ENCODE measurements at places on chromosomes 12 and 14.

DNA sequence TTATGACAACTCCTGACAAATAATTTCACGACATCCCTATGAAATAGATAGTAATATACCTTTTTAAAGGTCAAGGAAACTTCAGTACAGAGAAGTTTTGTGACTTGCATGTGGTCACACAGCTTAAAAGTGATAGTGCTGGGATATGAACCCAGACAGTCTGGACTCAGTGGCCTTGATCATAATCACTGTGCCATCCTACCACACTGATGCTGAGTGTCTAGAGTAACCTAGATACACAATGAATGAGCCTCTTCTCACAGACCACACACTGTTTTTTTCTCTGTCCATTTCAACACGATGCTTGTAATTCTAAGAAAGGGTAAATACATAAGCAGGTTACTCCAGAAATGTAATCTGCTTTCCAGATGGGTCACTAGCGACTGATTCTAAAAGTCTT is 88.2 kb downstream of the SYNE2 start:
- no peak for DNase-seq

DNA sequence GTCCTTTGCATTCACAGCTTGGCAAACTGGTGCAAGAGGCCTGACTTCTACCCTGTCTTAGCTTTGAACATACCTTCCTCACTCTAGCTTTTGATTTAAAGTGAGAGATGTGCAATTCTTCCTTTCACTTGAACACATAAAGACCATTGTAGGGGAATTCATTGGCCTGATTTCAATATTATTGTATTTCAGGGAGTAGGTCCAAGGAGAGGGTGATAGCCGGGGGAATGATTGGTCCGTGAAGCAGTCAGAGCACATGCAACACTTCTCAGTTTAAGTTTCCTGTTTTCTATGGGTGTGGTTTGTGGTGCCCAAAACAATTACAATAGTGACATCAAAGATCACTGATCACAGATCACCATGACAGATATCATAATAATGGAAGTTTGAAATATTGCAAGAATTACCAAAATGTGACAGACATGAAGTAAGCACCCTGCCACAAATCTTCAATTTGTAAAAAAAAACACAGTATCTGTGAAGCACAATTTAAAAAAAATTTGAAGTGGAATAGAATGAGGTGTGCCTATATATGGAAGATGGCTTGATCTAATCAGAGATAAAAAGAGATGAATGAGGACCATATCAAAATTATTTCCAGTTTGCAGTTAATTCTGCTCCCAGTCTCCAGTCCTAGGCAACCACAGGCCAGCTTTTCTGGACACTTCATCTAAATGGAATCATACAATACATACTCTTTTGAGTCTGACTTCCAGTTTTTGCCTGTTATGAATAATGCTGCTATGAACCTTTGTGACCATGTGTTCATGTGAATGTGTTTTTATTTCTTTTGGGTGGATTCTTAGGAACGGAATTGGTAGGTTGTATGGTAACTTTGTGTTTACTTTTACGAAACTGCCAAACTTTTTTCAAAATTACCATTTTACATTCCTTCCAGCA is 23.2 kb downstream of the BORCS5 start:
- DNase-seq, result peak; percentile 43

DNA sequence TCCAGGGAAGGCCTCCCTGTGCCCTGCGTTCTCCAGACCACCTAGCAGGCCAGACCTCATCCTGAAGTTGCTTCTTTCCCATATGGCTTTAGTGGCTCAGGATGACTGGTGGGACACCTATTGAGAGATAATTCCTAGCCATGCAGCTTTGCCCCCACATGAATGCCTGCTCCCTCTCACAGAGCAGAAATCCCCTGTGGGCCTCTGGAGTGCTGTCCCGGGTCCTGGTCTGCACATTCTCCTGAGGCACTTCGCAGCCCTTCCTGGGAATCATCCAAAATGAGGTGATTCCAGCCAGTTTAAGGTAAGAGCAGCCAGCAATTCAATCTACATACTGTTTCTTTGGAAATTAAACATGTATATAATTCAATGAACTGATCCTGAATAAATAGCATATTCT is 135.9 kb downstream of the GPR65 start:
- DNase-seq, result no peak

DNA sequence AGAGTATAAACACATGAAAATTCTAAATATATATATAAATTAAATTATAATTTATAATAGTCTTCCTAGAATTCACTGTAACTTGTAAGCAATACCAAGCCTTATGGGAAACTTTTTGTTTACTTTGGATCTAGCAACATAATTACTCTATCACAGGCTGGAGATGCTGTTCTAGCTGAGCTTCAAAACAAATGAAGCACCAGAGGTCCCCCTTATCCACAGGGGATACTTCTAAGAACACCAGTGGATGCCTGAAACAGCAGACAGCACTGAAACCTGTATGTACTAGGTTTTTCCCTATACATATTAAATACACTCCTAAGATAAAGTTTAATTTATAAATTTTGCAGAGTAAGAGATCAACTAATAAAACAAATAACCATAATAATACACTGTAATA is 96.6 kb downstream of the CDK17 start:
- DNase-seq, result no peak

GRCh38 chr12:31819427-31819826 is 90.6 kb upstream of the AMN1 start:
- DNase-seq, result no peak

DNA sequence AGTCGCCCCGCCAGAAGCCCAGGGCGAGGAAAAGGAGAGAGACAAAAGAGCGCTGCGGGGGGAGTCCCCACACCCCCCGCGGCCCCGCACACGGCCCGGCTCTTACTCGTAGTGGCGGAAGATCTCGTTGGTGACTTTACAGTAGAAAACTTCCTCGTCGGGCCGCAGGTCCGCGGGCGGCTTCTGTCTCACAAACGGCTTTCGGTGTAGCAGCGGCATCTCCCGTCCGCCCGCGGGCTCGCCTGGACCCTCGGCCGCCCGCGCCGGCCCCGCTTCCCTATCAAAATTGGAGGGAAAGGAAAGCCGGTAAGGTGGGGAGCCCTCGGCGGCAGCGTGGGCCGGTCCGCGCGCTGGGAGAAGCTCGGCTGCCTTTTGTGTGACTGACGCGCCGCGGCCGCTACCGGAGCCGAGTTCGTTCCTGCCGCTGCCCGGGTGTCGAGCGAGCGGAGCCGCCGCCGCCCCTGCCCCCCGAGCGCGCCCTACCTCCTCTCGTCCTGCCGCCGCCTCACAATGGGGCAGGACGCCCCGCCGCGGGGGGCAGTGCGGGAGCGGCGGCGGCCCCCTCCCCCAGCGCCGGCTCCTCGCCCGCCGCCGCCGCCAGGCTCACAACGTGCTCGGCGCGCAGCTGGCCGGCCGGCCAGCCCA is 652 bp downstream of the BAZ1A start:
- DNase-seq, result peak; percentile 28

DNA sequence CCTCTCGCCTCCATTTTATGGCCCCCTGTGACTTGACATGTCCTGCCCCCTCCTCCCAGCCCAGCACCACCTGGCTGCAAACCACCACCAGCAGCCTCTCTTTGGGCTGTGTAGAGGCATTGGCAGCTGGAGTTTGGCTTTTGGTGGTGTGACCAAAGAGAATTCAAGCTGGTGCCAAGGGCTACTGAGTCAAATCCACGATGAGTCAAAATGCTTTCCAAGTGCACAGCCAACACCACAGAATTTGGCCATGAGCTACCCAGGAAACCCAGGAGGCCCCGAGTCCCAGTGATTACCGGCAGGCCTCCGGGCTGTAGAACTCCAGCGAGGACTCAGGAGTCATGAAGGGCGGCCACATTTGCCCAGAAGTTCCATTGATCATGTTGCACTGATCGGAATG is 53.8 kb downstream of the SCARB1 start:
- peak; percentile 72 for DNase-seq

DNA sequence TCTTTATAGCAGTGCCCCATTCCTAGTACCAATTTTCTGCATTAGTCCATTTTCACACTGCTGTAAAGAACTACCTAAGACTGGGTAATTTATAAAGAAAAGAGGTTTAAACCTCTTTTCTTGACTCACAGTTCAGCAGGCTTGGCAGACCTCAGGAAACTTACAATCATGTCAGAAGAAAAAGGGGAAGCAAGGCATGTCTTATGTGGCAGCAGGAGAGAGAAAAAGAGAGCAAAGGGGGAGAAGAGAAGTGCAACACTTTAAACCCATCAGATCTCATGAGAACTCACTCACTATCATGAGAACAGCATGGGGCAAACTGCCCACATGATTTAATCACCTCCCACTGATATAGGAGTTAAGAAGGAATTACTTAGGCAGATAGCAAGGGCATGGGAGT is 101.6 kb upstream of the PLEKHG7 start:
- DNase-seq, result no peak

GRCh38 chr12:54217774-54218241 is 29.0 kb upstream of the SMUG1 start:
- no peak for DNase-seq

DNA sequence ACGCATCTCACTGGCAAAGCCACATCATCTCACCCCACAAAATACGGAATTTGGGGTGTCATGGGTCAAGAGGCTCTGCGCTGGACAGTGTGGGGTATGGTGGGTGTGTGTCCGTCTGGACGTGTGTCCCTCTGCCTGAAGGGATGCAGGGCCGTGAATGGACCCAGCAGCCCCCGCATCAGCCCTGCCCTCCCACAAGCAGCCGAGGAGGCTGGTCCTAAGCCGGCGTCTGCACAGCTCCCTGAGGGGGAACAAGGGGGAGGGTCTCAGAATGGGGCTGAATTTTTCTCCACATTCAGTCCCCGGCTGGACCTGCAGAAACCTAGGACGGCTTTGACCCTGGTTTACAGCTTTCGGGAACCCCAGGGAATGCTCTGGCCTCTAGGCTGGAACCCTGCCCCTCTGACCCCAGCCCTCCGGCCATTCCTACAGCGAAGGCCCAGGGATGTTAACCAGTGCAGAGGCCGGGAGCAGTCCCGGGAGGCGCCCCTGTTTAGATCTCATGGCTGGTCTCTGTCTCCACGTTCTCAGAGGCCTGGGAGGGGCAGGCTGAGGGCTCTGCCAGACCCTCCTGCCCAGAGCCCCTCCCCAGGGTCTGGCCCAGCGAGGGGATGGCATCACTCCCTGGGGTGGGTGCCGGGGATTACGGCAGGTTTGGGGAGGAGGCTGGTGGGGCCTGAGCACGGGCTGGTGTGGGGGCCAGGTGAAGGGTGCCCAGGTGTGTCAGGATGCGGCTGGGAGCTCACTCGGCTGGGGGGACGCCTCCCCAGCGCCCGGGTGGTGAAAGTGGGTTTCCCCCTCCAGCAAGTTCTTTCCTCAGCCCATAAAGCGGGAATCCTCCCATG is 156.5 kb upstream of the C14orf180 start:
- DNase-seq, result no peak

- no peak for DNase-seq
These were observed 433.8 kb upstream of the DCN start for GRCh38 chr12:91616416-91616815.

DNA sequence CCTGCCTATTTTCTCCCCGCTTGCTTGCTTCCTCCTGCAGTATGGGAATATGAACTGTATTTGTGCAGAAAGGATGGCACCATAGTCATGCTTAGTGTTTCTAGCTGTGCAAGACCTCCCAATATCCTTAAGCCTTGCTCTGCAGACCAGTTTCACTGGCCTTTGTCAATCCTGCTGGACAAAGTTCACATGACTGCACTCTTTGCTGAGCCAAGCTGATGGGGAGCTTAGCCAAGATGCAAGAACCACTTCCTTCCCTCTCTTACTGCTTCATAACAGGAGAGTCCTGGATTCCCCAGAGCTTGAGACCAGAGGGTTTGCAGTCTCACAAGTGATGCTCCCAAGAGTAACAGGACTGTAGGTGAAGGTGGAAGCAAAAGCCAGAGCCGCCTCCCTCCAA is 3.8 kb downstream of the ASIC1 start:
- DNase-seq, result no peak

DNA sequence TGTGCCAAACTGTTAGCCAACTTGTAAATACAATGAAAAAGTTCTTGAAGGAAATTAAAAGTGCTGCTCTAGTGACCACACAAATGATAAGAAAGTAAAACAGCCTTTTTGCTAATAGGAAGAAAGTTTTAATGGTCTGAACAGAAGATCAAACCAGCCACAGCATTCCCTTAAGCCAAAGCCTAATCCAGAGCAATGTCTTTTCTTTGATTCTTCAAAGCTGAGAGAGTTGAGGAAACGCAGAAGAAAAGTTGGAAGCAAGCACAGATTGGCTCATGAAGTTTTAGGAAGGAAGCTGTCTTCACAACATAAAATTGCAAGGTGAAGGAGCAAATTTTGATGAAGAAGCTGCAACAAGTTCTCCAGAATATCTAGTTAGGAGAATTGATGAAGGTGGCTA is 213.8 kb downstream of the ATXN7L3B start:
- no peak for DNase-seq

GRCh38 chr12:89650239-89650638 is 58.4 kb downstream of the ATP2B1 start:
- no peak for DNase-seq

- DNase-seq, result no peak
These were observed 69.5 kb upstream of the FOXN3 start for GRCh38 chr14:89486505-89486904.

DNA sequence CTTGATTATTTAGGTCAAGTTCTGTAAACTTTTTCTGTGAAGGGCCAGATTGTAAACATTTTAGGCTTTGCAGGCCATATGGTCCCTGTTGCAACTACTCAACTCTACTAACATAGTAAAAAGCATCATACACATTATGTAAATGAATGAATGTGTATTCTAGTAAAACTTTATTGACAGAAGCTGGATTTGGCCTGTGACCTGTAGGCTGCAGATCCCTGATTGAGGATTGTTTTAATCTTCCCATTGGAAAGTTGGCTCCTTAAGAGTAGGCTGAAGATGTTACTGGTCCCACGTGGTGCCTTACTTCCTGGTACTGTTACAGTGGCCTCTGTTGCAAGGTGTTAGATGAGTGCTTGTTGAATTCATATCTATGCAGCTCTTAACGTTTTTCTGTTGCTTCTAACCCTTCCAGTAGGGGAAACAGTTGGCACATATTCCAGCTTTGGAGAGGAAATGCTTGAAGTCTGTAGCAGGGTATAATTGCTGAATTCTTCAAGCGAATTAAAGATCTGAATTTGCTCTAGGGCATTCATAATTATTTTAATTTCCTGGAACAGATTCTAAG is 133.6 kb upstream of the DNM1L start:
- DNase-seq, result no peak

DNA sequence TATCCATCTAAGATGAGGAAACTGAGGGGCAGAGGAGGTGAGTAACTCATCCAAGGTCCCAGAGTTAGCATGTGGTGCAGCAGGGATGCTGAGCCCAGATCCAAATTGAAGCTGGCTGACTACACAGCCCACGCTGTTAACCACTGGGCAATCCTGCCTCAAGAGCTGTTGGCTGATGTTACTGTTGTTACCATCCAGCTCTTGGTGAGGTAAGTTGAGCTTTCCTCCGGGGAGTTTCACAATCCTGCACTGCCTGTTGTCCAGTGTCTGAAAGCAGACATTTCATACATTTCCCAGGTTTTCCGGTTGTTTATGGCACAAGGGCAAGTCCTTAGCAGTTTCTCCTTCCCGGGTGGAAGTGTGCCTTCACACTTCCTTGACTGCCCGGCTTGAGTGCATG is 14.5 kb downstream of the CYP46A1 start:
- no peak for DNase-seq

DNA sequence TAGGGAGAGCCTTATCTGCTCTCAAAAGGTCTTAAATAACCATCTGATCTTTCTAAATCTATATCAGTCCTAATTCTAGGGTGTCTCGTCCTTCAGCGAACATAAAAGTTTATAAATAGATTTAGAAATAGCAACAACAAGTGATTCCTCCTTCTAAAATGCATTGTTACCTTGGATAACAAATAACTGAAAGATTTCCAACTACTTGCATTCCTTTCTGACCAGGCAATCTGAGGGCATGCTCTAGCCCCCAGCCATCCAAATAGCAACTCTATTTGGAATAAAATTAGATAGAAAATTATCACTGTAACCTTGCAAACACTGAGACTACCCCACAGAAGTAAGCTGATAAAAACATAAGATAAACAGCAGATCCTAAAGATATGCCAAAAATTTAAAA is 21.8 kb upstream of the KRR1 start:
- no peak for DNase-seq
